ENCODE measurements at places on chromosomes 4 and X.

GRCh38 chr4:46389301-46389775 is 590 bp downstream of the GABRA2 start:
- no peak for DNase-seq

- DNase-seq, result no peak
Measured at GRCh38 chr4:89121387-89122068, 10.2 kb downstream of the TIGD2 start.

GRCh38 chr4:40455340-40455902 is 120.3 kb downstream of the CHRNA9 start:
- DNase-seq, result no peak

DNA sequence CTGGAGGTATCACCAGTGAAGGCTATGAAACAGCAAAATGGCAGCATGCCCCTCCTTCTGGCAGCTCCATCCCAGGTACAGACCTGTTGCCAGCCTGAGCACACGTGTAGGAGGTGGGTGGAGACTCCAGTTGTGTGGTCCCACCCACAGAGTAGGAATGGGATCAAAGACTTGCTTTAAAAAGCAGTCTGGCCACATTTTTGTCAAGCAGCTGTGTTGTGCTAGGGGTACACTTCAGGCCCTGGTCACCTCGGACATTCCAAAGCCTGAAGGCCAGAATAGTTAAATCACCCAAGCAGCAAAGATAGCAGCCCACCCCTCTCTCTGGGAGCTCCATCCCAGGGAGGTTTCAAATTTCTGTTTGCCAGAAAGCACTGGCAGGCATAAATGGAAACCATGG is 20.3 kb upstream of the AMBN start:
- no peak for DNase-seq
